Kidney epithelial cell (primary cell): ENCODE measurements at places on chromosomes 5 and 9. TPM values are rescaled to one million over a fixed set of nuclear protein-coding genes. Genes with fewer than 3 reads are reported as not detected.

The NPR3 gene
- total RNA-seq, result 0.07 and 0.13 TPM in 2 replicates

The UCK1 gene
- total RNA-seq, result 17.7 and 19.8 TPM in 2 replicates

- DNase-seq, result no peak
These were observed 10.6 kb upstream of the F2RL1 start for GRCh38 chr5:76808141-76808691.

DNA sequence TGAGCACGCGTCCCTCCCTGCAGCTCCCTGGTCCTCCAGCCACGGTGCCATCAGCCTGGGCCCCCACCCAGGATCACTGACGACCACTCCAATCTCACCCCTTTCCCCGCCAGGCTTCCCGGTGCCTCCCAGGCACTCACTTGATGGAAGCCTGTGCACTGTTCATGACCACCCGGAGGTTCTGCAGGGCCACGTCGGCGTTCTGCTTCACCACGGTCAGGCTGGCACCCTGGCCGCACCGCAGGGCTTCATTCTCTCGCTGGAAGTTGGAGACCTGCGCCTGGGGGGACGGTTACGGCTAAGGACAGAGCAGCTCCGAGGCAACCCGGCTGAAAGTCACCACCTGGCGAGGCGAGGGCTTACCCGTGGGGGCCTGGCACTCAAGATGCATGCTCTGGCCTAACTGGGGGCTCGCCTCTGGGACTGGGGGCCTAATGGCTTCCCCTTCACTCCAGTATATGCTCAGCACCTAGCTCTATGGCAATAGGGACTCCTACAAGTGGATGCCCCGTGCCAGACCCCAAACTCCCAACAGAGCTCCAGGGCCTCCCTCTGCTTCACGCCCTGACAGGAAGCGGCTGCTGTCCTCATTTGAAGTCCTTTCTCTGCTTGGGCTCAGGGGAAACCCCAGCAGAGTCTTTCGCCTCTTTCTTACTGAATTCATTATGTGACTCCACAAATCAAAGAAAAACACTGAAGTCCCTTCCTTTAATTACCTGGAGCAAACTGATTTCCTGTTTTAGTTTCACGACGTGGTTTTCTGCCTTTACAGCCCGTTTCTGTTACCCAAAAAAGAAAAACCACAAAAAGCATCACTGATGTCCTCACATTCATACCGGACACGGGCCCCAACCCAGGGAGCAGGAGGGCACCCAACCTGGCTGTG is 4.2 kb upstream of the SNAPC4 start:
- no peak for DNase-seq

DNA sequence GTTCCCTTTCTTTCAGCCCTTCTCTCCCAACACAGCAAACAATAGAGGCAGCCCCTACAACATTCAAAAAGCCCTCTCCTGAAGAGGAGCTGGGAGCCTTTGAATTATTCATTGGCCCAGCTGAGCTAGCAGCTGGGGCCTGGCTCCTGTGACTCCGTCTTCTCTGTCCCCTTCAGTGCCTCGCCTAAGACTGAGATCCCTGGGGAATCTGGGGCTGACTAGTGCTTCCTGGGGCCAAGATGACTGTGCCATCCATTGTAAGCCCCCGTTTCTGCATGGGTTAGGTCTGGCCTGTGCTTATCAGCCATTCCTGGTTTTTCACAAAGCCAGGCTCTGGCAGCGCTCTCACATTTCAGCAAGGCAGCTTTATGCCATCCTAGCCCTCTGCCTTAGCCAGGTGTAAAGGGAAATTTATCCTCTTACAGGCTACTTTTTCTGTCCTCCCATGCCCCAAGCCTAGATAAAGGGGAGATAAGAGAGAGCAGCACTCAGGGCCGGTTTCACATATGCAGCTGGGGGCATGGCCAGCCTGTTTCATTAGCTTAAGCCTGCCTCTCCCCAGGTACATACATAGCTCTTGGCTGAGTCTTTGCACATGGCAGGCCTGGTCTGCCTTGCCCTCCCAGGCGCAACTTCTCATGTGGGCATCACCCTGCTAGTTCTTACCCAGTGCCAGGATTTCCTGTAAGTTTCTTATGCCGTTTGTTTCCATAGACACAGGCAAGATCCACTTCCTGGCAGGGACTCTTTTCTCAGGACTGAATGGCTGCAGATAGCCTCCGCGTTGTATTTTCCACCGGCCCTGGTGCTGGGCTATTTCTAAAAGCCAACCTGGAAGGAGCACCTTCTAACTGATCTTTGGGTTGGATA is 15.8 kb downstream of the PTPA start:
- no peak for DNase-seq

- no peak for DNase-seq
These were observed 22.1 kb downstream of the FAM240B start for GRCh38 chr9:38697776-38698300.

GRCh38 chr5:60207040-60207439 is 313.5 kb upstream of the PDE4D start:
- DNase-seq, result no peak

DNA sequence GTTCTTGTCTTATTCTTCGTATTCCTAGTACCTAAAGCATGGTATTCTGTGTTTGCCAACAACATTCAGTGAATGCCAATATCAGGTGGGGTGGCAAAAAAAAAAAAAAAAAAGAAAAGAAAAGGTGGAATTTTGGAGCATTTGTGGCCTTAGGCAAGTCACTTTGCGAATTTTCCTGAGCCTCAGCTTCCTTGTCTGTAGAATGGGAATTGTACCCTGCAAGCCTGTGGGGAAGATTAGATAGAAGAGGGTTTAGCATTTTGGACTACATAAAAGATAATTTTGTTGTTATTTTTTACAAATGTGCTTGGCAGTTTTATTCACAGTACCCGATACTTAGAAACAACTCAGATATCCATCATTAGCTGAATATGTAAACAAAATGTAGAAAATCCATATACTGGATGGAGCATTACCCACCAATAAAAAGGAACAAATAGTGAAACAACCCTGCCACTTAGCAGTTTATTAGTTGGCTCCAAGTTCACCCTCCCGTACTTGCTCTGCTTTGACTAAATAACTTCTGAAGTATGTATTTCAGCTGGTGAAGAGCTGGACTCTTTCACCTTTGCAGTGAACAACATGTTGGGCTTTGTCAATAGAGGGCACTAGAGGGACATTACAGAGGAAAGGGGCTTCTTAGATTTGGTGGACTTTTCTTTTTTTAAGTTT is 13.6 kb downstream of the UBE2D2 start:
- DNase-seq, result no peak

GRCh38 chr5:67537439-67538148 is 341.0 kb upstream of the CD180 start:
- DNase-seq, result no peak

- no peak for DNase-seq
These were observed 116.9 kb downstream of the C5orf15 start for GRCh38 chr5:133851521-133851920.
